ENCODE measurements at places on chromosomes 13 and 19.

- no peak for DNase-seq
These were observed 98.4 kb downstream of the ANKRD10 start for GRCh38 chr13:110816500-110816899.

GRCh38 chr19:15120135-15121026 lies 13.2 kb downstream of the SYDE1 start:
- no peak for DNase-seq

DNA sequence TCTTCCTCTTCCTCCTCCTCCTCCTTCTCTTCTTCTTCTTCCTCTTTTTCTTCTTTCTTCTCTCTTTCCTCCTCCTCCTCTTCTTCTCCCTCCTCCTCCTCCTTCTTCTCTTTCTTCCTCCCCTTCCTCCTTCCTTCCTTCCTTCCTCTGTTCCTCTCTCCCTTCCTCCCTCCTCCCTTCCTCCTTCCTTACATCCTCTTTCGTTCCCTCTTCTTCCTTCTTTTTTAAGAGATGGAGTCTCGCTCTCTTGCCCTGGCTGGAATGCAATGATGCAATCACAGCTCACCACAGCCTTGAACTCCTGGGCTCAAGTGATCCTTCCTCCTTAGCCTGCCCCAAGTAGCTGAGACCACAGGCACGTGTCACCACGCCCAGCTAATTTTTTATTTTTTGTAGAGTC lies 13.2 kb downstream of the EHD2 start:
- peak; percentile 74 for DNase-seq

GRCh38 chr19:8696993-8697392 lies 1.6 kb downstream of the ACTL9 start:
- DNase-seq: no peak

DNA sequence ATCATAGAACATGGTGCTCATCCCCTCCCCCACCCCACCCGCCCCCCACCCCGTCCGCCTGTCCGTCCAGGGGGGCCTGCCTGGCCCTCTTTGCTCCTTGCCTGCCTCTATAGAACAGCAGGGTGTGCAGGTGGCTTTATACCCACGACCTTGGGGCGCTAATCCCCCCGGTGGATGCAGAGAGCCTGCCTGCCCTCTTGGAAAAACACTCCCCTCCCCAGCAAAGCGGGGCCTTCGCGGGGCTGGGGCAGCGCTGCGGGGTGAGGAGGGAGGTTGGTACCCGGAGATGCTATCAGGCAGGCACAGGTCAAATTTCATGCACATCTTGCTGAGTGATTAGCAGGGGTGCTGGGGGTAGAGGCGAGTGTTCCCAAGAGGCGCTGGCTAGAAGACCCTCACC lies 21.9 kb downstream of the RFX1 start:
- no peak for DNase-seq

DNA sequence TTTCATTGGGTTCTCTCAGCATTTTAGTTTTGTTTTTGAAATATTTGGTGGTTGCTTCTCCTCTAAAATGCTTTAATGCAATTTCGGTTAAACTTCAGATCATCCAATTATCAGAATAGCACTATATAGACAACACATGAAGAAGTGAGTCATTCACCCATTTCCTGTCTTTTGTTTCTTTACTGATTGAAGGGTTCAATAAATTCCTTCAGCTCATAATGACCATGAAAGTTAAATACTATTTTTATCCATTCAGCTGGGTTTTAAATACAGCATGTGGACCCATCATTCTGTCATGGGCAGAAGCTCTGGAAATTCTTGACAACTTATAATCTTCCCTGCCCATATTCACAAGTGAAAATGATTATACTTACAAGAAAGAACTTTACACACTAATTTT lies 187.2 kb downstream of the ITGBL1 start:
- DNase-seq: peak; percentile 47

- DNase-seq: no peak
These were observed 7.4 kb downstream of the FCGBP start for GRCh38 chr19:39927076-39927475.

DNA sequence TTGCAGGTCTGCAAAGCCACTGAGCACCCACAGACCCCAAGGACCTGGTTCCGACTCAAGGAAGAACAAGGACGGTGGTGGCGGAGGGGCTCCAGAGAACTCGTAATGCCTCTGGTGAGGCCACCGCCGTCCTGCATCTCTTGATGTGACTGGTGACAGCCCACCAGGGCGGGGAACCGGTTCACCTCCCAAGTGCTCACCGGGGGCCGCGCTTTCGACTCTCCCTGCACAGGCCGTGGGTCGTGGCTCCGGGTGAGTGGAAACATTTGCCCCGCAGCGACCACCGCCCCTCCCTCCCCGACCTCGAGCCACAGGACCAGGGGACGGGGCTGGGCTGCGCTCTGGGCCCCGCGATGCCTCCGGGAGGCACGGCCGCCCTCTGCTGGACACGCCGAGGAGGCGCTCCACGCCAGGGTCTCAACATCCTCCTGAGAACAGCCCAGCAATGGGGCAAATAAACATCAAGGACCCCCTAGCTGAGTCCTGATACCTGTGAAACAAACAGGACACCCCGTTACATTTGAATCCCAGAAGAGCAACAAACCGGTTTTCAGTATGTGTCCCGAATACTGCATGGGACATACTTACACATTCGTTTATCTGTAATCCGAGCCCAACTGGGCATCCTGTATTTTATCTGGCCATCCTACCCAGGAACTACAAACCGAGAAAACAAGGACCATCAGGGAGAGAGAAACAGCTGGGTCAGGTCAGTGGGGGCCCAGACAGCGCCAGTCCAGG lies 3.9 kb upstream of the PLPP2 start:
- DNase-seq: no peak

GRCh38 chr19:17641846-17642245 lies 46.3 kb downstream of the UNC13A start:
- DNase-seq: no peak

- no peak for DNase-seq
These were observed 20.1 kb downstream of the SH3GL1 start for GRCh38 chr19:4380254-4380727.

DNA sequence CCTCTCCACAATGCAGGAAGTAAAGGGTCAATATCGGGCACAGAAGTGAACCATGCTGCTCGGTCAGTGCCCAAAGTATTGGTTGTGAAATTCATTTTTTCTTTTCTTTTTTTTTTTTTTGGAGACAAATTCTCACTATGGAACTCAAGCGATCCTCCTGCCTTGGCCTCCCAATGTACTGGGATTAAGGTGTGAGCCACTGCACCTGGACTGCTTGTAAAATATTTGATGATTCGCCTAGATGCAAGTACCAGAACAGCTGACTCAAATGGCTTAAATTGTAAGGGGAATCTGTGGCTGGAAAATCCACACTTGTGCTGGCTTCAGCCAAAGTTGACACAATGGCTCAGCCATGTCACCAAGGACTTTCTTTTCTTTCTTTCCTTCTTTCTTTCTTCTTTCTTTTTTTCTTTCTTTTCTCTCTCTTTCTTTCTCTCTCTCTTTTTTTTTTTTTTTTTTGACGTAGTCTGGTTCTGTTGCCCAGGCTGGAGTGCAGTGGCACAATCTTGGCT lies 43.7 kb downstream of the NUMBL start:
- no peak for DNase-seq

DNA sequence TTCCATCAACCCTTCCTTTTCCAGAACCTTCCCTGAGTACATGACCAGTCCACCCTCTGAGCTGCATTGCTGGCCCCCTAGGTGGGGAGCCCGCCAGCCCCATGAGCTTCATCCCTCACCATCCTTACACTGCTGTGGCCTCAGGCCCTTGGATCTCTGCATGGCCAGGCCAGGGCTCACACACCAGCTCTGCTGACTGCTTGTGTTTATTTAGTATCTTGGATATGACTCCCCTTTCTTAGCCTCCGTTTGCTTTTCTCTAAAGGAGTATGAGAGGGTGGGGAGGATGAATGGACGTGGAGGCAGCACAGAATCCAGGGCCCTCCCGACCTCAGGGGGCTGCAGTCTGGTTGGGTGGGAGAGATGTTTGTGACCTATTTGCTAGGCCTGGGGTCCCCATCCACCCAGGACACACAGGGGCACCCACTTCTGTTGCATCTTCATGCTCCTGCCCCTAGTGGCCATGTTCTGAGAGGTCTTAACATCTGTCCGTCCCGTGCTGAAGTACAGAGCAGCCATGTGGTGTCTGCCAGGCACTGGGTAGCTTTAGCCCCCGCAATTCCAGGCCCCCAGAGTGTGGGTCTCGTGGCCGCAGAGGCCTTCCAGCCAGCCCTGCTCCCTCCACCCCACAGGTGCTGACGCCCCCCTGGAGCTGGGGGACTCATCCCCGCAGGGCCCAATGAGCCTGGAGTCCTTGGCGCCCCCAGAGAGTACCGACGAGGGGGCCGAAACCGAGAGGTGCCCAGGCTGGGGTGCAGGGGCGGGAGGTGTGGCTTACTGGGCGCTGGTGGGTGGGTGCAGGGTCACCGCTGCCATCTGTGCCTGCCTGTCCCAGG lies 13.0 kb downstream of the ARHGEF1 start:
- no peak for DNase-seq

GRCh38 chr13:25848812-25849745 lies 202.7 kb downstream of the SHISA2 start:
- peak; percentile 35 for DNase-seq

DNA sequence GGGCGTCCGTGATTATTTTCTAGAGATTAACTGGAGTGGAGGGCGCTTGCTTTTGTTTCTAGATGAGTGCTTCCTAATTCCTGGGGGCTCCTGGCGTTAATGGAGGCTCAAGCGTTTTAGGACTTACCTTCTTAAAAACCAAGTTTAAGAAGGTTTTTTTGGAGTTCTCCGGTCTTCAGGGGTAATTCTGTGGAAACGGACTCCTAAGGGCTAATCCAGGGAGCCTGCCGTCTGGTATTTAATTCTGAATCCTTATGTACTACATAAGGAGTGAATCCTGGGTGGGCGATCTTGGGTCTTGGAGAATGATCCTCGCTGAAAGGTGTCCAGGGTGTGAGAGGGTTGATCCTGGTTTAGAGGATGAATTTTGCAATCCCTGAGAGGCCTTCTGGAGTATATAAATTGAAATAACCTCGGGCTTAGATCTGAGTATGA lies 357 bp downstream of the RPS11 start:
- DNase-seq: no peak

DNA sequence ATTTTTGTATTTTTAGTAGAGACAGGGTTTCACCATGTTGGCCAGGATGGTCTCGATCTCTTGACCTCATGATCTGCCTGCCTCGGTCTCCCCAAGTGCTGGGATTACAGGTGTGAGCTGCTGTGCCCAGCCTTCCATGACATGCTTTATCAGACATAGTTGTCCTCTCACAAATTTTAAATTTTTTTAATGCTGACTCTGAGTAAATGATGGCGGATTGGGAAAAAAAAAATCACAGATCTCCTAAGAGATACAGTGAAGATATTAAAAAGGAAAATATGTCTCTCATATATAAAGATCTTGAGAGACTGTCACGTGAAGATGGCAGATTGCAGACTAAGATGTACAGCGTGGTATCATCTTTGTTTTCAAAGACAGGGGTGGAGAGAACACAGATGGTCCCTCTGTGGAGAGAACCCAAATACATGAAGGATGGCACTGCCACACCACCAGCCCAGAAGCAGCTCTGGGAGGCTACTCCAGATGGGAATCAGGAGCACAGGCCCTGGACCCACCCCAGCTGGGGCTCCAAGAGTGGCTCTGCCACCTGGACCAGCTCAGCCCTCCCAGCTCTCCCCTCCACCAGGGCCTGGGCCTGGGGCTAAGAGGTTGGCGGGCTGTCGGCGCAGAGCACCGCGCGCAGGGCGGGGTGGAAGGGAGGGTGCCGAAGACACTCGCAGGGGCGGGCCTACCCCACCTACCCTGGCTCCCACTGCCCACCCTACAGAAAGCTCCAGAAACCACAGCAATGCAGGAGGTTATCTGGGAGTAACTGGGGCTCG lies 20.0 kb upstream of the CCNP start:
- no peak for DNase-seq

GRCh38 chr13:108272333-108272732 lies 2.8 kb downstream of the TNFSF13B start:
- DNase-seq: peak; percentile 8

Measured in fibroblast of skin of right biceps (primary cell).